ENCODE measurements at places on chromosomes 4 and X.

GRCh38 chr4:1728061-1728980, 7.0 kb downstream of the TACC3 start:
- DNase-seq, result no peak

DNA sequence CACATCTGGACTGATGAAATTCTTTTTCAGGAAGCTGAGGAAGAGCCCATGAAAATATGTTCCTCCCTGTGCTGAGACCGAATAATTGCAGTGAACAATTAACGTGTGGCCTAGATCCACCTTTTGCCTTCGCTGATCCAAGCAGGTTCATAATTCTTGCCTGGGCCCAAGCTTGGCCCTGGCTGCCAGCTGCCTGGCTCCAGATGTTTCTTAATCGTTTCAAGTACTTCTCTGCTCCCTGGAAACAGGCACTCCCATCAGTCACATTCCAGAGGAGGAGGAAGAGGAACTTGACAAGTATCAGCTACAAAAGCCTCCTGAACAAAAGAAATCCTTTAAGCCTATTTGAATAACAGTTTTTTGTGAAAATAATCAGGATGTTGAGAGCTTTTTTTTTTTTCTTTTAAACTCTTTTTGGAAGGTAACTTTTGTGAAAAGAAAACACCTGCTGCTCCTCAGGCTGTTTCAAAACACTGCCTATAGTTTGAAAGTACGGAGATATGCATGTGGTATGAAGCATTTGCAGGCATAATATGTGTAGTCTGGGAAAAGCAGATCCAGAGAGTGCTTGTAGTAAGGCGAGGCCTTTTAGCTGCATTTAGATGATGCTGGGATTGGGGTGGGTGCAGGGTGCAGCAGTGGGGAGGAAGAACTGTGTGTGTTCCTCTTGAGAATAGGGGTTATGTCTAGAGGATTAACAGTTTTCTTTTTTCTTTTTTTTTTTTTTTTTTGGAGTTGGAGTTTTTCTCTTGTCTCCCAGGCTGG, 154.4 kb downstream of the PTTG2 start:
- DNase-seq, result no peak

- DNase-seq, result peak; percentile 2
These were observed 28.5 kb downstream of the SRPX start for GRCh38 chrX:38192007-38192810.

DNA sequence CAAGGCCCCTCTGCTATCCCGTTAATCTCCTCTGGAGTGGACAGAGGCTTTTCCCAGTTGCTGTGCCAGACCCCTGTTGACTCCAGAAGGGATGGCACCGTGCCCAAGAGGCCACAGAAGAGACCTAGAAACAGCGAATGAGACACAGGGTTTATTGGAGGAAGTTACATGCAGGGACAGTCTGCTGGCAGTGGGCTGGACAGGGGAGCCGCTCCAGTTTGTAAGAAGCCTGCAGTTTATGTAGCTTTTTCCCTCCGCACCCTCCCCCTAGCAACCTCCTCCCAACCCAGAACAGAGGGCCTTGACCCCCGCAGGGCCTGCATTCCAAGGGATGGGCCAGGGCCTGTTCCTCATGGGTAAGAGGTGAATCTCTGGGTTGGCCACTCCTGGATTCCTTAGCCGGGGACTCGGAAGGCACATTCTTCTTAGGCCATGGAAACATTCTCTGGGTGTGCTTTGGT, 216.8 kb upstream of the PSAPL1 start:
- no peak for DNase-seq

GRCh38 chrX:57172544-57172943, 35.3 kb upstream of the SPIN2A start:
- DNase-seq, result no peak

GRCh38 chrX:1327651-1328304, 8.8 kb upstream of the IL3RA start:
- DNase-seq, result no peak

GRCh38 chr4:61200916-61201526, 895 bp downstream of the ADGRL3 start:
- DNase-seq, result peak; percentile 23

DNA sequence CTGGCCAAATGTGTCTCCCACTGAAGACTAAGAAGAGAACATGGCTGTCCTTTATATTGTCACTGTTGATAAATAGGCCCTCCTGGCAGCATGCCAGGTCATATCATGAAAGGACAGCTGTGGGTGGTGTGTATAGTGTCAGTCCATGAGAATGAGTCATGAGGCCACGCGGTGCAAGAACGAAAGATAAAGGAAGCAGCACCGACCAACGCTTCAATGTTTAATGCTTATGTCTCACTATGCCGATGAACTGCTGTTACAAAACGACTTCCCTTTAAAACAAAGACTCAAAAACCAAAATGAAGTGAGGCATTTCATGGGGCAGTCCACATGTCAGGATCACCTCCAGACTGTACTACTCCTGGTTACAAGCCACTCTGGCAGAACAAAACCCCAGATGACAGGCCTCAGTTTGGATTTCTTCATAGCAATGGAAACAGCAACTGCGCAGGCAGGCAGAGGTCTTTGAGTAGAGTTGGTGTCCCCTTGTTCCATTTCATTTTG, 5.2 kb upstream of the TCEANC start:
- no peak for DNase-seq

- DNase-seq, result no peak
These were observed 71.0 kb downstream of the LAS1L start for GRCh38 chrX:65463550-65463949.

- no peak for DNase-seq
These were observed 195.0 kb downstream of the ZNF330 start for GRCh38 chr4:141415651-141416050.

GRCh38 chr4:119525005-119525749, 103.4 kb downstream of the PDE5A start:
- no peak for DNase-seq

DNA sequence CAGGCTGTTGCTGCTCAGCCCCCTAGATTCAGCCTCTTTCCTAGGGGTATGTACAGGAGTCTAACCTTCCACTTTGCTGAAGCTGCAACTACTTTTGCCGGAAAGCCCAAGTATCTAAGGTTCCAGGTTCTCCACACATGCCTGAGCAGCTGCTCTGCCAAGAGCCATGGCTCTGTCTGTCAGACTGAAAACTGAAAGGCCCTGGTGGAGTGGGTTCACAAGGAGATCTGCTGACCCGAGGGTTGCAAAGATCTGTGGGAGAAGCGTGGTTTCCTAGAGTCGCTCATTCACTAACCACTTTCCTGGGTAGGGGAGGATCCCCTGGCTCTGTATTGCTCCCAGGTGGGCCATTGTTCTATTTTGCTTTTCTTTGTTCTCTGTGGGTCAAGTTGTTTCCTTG, 6.0 kb upstream of the PNMA6F start:
- DNase-seq, result no peak

- no peak for DNase-seq
These were observed 173.1 kb downstream of the FSTL5 start for GRCh38 chr4:161990721-161991120.

GRCh38 chrX:148573119-148573518, 72.7 kb downstream of the AFF2 start:
- no peak for DNase-seq

DNA sequence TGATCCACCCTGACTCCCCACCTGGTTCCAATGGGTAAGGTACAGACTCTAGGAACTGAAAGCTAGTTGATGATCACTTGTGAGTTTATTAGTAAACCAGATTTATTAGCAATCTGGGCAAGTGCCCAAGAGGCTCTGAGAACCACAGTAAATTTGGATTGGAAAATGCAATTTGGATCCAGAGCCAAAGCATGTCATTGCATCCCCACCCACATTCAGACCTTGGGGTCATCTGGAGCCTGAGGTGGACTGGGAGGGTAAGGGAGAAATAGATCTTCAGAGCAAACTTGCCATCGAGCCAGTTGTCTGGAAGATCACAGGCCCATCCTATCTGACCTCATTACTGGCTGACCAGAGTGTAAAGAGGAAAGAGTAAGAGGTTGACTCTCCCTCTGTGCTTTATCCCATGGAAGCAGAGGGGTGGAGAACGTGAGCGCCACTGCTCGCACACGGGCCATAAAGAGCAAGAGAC, 78.7 kb upstream of the RASGEF1B start:
- DNase-seq, result no peak

DNA sequence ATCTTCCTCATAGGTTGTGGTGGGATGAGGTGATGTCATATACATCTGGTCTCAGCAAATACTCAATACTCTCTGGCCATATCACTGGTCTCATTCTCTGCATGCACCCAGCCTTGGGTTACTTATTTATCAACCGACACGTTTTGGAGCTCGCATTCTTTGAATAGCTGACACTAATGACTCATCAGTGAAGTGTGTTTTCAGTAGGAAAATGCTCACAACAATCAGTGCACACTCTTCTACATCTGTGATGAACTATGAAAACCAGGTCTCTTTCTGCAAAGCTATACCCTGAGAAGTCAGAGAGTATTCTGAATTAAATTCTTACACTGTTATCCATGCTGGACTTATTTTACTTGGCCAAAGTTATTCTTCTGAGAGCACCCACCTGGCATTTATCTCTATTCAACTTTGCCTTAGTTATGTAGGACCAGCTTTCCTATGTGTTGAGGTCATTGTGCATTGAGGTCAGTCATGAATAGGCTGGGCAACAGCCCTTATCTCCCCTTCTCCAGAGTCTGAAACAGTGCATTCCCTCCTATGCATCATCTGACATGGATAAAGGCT, 58.7 kb upstream of the DHX15 start:
- no peak for DNase-seq

DNA sequence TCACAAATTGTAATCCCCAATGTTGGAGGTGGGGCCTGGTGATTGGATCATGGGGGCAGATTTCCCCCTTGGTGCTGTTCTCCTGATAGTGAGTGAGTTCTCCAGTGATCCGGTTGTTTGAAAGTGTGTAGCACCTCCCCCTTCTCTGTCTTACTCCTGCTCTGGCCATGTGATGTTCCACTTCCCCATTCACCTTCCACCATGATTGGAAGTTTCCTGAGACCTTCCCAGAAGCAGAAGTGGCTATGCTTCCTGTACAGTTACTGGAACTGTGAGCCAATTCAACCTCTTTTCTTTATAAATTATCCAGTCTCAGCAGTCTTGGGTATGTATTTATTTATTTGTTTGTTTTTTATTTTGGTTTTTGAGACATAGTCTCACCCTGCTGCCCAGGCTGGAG, 143.2 kb downstream of the CPE start:
- DNase-seq, result no peak

DNA sequence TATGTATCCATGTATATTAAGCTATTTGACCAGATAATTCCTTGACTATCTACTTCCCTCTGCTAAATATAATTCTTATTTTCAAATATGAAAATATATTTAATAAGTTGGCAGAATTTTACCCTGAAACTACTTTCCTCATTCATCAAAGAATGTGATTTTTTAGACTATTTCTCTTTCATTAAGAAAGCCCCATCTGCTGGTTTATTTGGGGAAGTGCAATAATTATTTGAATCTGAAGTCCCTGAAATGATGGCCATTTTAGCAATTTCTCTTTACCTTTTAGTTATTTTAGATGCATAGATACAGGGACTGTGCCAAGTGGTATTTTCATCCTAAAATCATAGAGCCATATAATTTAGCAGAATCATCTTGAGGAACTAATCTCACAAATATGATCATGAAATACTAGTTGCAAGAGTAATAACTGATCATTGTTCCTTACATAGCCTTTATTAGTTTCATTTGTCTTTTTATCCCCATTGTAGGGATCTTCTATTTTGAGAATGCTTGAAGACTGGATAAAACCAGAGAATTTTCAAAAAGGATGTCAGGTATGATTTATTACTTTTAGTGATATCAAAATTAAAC, 39.0 kb downstream of the ENPEP start:
- no peak for DNase-seq

DNA sequence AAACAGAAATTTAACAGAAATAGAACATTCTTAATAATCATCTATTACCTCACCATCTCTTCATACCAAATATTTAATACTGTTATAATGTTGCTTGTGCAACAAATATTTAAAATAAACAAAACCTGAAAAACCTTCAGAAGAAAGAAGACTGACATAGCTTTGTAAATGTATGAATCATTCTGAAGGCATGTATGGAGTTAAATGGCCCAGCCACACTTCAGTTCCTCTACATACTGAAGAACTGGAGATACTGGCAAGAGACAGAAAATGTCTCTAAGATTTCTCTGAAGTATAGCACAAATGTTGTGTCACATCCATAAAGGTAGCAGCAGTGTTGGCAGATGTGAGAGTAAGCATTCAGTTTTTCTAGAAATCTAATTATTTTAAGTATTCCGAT, 275.3 kb upstream of the FGF13 start:
- no peak for DNase-seq

GRCh38 chr4:8821151-8821950, 50.3 kb downstream of the HMX1 start:
- DNase-seq, result no peak

DNA sequence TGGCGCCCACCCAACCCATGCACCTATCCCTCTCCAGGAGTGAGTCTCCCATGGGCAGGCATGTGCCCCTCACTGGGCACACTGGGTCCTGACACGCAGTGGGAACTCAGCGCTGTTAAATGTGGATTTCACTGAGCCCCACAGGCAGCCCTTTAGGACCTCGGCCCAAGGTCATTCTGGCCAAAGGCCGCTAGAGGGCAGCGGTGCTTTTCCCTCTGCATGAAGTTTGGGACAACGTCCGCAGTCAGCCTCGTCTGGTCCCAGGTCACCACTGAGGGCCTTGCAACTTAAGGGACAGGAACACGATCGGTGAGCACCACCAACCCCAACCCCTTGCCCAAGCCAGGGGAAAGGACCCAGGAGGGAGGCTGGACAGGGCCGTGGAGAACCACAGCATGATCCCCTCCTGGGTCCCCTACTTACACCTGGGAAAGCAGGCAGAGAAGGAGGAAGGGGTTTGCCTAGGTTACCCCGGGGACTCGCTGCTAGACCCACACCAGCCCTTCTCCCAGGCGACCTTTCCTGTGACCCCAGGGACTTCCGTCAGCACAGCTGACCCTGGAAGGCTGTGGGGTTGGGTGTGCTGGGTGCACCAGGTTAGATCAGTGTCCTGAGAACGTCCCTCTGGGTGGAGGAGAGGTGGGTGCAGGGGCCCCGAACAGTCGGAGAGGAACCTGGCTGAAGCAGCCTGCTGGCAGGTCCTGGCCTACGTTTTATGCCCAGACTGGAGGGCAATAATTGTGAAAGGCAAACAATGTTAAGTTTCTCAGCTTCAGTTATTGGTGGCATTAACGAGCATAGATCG, 24.0 kb downstream of the CYTL1 start:
- DNase-seq, result peak; percentile 68
